ENCODE measurements at places on chromosomes 11 and 22. TPM values are rescaled to one million over a fixed set of nuclear protein-coding genes. Genes with fewer than 3 reads are reported as not detected.

TMEM45B gene
- polyA plus RNA-seq, result 71.0 TPM

TRIOBP gene
- 96.1 TPM for polyA plus RNA-seq

DNA sequence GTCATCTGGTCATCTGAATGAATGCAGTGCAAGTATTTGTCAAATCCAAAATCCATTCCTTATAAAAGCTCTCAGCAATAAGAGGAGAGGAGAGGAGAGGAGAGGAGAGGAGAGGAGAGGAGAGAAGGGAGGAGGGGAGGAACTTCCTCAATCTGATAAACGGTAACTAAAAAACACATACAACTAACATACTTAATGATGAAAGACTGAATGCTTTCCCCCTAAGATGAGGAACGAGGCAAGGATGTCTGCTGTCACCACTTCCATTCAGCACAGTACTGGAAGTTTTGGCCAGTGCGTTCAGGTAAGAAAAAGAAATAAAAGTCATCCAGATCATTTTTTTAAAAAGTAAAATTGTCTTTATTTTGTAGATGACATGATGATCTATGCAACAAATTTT lies 80.4 kb downstream of the CD82 start:
- DNase-seq, result no peak

GRCh38 chr22:41848468-41848867 lies 15.6 kb downstream of the SREBF2 start:
- DNase-seq, result peak; percentile 70

DNA sequence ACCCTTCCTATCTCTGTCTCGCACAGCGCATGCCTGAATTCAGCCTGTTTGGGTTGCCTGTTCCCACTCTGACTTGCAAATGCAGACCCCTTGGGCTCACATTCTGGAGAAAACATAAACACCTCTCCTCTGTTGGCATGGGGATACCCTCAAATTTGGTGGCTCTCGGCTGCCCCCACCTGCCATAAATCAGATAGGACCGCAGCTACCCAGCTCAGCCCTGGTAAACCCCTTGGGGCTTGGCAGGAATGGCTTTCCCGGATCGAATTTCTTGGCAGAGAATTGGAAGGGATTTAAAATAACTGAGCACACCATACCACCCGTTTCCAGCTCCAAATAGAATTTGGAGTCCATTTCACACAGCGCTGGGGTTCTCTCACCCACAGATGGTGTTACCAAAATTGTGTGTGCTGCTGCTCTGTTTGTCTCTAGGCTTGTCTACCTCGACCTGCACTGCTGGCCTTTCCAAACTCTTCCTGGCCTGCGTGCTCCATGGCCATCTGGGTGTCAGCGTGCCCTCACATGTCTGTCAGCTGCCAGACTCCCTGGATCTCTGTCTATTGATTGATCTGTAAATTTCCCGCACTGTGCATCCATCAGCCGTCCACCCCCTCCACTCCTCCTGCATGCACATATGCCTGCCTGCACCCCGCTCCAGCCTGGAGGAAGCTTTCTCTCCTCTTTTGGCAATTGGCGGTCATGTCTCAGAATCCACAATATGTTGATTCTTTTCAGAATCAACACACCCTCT lies 134.0 kb downstream of the NTM start:
- peak; percentile 20 for DNase-seq

Data from hepatocyte (in vitro differentiated cells).